ENCODE measurements at places on chromosomes 4 and X.

DNA sequence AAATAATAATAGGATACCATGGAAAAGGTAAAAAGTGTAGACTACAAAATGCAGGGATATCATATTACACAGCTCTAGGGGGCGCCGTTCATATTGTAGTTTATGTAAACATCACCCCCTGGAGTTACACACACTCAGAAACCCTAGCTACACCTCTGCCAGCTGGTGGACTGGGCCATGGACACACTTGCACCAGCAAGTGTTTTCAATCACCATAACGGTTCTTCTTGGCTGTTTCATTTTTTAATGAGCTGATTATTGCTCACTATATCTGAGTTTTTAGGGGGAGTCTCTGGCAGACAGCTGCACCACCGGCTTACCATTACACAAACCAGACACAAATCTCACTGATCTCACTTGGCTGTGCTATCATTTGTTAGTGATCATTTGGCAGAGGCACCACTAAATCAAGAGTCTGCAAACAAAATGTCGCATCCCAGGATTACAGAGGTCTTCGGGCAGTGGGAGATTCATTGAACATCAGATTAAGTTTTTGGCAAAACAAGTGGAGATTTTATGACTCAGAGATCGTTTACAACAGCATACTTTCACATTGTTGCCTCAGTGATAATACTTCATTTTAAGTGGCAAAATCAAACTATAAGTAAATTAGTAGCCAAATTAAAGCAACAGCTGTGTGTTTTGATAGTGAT lies 185.7 kb downstream of the UNC5C start:
- DNase-seq: no peak

DNA sequence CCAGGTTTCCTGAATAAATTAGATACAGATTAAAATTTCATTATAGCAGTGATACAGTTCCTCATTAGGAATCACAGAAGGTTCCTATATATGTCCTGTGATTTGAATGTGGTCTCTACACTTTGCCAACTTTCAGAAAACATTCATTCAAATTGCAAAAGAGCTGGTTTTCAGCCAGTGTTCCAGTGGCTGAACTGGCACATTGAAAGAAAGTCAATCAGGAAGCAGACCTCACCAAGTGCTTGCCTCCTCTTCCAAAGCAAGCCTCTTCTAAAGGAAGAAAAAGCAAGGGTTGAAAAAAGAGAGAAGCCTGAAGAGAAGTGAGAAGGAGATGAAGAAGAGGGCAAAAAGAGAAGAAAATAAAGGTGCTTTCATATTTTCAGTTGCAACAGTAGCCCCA lies 12.7 kb downstream of the KLHL34 start:
- no peak for DNase-seq

DNA sequence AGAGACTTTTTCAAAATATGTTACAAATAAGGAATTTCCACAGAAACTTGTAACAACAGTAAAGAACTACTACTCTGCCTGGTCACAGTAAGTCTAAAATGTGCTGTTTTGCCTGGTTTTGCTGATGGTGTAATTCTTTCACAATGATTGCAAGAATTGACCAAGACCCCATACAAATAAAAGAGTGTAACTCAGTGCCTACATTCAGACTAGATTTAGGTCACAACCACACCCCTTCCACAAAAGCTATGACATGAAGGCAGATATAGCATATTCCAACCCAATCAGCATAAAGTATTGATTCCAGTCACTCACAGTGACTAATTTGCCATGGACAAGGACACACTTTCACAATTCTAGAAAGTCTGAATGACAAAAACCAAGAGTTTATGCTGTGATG lies 53.7 kb upstream of the TMPRSS11F start:
- DNase-seq: no peak

DNA sequence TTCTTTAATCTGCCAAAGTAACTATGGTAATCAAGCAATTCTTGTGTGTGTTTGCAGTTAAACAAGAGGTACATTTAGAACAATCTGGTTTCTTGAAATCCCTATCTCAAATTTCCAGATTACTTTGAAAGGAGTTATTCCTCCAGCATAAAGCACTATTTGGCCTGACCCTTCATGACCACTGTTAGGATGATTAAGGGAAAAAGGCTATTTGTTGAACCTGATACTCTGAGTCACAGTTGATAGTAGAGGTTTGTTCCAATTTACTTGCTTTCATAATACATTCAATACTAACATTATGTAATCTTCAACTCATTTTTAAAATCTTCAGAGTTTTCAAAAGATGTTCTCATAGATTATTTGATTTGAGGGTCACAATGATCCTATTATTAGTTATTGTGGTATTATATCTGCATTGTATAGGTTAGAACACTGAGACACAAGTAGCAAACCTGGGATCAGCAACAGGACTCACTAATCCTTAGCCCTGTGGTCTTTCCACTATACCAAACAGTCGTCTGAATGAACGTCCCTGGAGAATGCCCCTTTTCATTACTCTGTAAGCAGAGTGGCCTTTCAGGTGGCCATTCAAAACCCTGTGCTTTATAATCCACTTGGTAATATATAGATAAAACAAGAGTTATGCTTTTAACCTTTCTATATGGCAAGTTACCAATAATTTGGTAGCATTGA lies 8.1 kb upstream of the NDST4 start:
- DNase-seq: no peak

DNA sequence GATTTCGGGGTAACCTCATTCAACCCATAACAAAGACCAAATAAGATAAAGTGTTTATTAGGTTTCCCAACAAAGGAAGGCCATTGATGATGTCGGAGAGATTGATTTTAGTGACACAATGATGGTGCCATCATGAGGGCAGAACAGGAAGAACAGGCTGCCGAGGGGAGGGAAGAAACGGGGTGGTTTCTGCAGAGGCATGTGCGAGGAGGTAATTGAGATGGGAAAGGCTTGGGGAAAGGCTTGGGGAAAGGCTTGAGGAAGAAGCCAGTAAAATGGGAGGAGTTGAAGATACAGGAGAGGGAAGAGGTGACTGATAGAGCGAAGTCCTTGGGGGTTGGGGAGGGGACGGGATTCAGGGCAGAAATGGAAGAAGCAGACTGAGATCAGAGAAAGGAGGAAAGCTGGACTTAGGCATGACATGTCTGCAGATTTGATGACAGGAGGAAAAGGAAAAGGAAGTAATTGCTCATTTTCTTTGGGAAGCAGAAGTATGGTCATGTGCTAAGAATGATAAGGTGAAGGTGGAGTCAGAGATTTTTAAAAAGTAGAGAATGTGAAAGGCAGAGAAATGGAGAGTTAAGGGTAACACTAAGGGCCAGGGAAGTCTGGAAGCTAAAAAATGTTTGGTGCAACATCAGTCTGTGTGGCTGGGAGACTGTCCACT lies 6.0 kb downstream of the HPSE start:
- no peak for DNase-seq

DNA sequence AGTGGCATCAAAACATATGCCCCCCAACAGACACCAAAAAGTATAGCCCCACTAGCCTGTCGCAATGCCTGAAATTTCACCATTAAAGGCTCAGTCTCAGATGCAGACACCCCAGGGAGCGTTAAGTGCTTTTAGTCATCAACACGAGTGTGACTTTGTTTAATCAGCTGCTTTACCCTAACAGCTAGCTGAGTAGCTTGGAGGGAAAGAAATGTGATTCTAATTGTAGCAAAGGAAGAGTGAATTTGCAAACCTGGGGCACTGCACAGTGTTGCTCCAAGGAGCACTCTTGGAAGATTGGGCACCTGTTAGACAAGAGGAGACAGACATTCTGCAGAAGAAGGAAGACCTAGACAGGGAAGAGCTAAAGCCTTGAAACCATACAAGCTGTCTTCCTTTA lies 145.1 kb downstream of the BEND2 start:
- no peak for DNase-seq

GRCh38 chr4:102723511-102723910 lies 37.3 kb downstream of the MANBA start:
- DNase-seq: no peak

DNA sequence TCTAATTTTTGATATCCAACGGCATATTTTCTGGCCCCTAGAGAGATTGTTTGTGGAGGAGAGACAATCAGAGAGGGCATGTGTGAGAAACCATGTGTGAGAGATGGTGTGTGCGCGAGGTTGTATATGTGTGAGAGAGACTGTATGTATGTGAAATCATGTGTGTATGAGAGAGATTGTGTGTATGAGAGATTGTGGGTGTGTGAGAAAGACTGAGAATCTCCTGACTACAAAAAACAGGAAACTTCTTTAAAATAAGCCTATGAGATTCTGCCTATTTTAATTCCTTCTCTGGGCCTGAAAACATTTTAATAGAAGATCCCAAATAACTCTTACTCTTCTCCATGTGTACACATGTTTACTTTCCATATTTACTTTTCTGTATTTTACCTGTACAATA lies 1.5 kb upstream of the FAM241A start:
- DNase-seq: no peak

- DNase-seq: no peak
Observed at GRCh38 chr4:81923140-81923539, 450.7 kb downstream of the HNRNPD start.

DNA sequence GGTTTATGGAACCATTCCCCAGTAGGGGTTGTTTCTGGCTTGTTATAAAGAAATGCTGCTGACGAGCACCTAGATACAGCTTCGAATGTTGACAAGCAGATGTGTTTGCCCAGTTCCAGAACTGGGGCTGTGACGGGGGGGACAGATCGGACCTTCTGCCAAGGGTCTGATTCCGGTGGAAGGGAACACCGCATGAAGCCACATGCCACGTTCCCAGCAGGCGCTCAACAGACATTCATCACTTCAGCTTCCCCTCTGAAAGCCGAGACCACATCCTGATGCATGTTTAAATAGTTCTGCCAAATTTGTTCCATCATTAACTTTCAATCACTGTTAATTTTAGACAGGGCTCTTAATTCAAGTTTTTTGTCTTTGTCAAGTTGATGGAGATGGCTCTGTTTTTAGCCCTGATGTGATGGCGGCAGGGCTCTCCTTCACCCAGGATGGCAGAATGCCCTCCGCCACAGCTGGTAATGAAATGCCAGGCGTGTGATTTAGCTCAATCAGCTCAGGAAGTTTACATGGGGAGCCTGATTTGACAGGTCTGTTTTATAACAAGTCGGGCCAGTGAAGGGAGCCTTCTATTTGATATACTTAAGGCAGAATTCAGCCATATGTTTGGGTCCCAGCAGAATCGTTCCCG lies 57.4 kb downstream of the PSAPL1 start:
- no peak for DNase-seq

DNA sequence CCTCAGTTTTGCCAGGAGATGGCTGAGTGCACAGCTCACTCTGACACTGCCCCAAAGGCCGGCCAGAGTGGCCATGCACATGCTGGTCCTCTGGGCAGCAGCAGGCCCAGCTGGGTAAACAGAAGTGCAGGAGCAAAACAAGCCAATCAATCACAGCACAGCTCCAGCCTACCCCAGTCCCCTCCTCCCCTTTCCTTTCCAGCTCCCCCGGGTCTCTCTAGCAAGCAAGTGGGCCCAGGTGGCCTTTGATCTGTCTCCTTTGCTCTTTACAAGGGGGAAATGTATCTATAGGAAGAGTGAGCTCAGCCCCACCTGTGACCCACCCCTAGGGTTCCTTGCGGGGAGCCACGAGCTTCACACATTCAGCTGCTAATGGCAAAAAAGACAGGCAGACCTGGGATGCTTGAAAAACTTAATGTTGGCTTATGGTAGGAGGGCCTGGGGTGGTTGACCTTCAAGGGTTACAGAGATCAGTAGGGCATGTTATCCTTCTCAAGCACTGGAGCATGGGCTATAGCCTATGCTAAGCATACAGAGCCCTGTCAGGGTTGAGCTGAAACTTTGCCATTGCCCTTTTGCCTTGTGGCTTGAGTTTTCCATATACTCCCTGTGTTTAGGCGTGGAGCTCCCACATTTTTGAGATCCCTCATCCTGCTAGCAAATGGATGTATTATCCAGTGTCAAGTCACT lies 57.8 kb upstream of the PLAC1 start:
- DNase-seq: no peak

DNA sequence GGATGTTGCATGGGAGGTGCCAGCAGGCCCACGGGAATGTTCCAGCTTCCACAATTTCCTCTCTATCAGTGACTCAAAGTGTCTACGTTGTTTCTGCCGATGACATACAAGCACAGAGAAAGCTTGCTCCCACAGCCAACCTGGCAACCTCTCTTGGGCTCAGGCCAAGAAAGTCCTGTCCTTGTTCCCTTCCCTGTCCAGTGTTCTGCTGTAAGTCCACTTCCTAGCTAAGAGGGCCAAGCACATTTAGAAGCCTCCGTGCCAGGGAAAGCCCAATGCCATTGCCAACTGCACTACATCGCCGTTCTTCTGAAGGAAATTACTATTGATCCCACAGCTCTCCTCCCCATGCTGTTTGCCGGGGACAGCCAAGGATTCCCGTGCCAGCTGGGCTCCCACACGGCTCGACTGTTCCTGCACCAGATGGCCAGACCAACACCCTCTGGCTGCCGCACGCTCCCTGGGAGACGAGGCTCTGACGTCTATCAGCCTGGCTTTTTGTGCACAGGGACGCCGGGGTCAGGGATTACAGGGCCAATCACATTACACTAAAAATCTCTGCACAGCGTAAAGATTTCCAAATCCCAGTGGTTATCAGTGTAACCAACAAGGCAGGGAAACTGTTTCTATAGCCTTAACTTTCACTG lies 284.0 kb downstream of the BCOR start:
- no peak for DNase-seq

- DNase-seq: no peak
Observed at GRCh38 chr4:55314141-55314820, 31.8 kb upstream of the SRD5A3 start.

- DNase-seq: no peak
Observed at GRCh38 chr4:73453701-73454005, 17.6 kb downstream of the AFP start.

GRCh38 chr4:151833174-151833573 lies 72.4 kb upstream of the GATB start:
- DNase-seq: no peak

- no peak for DNase-seq
Observed at GRCh38 chr4:83865417-83866150, 329.7 kb downstream of the GPAT3 start.

DNA sequence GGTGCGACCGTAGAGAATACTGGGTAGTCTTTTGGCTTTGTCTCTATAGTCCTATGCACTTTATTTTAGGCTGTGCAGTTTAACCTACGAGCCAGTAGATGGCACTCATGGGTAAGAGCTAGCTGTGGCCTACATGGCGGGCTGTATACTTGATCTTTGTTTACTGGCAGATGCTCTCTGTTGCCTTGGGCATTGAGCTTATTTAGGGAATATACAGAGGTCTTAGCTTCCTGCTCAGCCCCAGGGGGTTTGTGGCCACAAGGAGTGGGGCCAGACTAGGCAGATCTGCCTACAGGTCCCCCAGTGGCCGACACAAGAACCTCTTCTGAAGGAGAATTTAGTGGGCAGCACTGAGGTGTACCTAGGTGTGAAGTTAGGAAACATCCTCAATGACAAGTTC lies 227.6 kb upstream of the HDX start:
- DNase-seq: no peak

- no peak for DNase-seq
Observed at GRCh38 chr4:131613824-131614216, 1535.3 kb upstream of the PCDH10 start.

GRCh38 chrX:45110494-45110893 lies 90.2 kb downstream of the DIPK2B start:
- no peak for DNase-seq
